ENCODE measurements at places on chromosomes 7 and 10.

- DNase-seq: no peak
These were observed 109.6 kb upstream of the FAM20C start for GRCh38 chr7:82757-83155.

GRCh38 chr7:105289704-105290103, 99.0 kb downstream of the SRPK2 start:
- no peak for DNase-seq

DNA sequence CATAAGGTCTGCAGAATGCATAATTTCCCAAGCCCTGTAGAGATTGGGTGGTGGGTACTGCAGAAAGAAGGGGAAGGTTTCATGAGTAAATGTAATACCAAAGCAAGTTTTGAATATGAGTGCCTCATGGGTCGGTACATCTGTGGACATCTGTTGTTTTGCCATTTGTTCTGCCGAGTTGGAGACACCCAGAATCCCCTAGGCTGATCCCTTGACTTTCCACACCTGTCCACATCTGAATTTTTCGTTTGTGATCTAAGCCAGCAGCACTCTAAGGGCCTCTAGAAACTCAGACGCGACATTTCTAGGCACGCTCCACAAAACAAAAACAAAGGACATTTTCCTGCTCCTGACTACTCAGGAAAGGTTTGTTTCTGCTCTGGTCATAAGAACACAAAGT, 11.7 kb upstream of the SLF2 start:
- DNase-seq: no peak

DNA sequence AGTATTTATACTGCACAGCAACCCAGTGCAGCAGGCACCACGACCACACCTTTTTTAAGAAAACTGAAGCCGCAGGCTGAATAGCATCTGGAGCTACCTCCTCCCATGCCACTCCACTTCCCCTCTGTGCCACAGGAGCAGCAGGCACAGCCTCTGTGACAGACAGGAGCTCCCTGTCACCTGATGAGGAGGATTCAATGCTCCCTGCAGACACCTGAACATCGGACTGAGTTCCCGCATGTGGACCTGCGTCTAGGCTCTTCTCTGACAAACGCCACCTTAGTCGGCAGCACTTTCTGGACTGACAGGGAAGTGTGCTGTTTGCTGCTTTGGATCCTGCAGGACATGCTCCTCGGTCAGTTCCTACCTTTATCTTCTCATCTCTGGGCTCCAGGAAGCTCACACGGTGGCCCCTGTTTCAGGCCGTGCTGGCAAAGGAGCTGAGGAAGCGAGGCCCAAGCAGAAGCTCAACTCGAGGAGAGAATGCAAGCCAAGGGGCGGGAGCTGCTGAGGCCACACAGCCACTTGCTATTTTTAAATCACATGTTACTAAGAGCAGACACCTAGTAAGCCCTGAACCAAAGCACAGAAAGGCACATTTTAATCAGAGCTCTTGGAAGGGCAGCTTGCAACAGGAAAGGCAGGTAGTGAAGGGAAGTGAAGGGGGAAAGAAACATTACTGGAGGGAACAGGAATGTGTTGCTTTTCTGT, 56.6 kb downstream of the VOPP1 start:
- no peak for DNase-seq

- no peak for DNase-seq
These were observed 158.4 kb downstream of the NEURL1 start for GRCh38 chr10:103651783-103652476.

DNA sequence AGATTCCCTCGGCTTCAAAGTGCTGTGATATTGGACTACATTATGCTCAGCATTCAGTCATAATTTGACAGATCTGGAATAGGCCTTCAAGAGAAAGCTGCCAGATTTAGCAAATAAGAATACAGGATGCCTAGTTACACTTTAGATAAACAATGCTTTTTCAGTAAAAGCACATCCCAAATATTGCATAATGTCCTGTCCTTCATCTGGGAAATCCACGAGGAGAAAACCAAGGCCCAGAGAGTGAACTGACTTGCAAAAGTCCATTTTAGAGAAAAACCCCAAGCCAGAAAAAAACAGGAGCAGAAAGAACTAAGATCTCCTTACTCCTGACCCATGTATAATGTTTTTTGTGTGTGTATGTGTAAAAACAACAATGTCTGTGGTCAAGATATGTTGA, 12.0 kb upstream of the BLNK start:
- DNase-seq: no peak

GRCh38 chr7:3578399-3578798, 277.3 kb downstream of the SDK1 start:
- DNase-seq: no peak

Measured in NCI-H1417 treated with DMSO at 0.1 percent for 48 hours (cell line).